H9 (cell line): ENCODE measurements at places on chromosomes 2 and 18. TPM values are rescaled to one million over a fixed set of nuclear protein-coding genes. Genes with fewer than 3 reads are reported as not detected.

The MC4R gene
- total RNA-seq = not detected in 2 replicates

The SKOR2 gene
- 0.18 and 0.24 TPM in 2 replicates for total RNA-seq

The UGT1A9 gene
- total RNA-seq = not detected in 2 replicates

GRCh38 chr2:53668624-53669026, 99.0 kb upstream of the CHAC2 start:
- no peaks in the 10 kb centered on the region for H3K27me3 ChIP-seq
- DNase-seq = no peak
- no peaks in the 10 kb centered on the region for H3K4me1 ChIP-seq
- no peak overlapping the region for H3K4me3 ChIP-seq
- peaks cover 18% of the 10 kb centered on the region for H3K36me3 ChIP-seq
- no peak overlapping the region for H3K27ac ChIP-seq

DNA sequence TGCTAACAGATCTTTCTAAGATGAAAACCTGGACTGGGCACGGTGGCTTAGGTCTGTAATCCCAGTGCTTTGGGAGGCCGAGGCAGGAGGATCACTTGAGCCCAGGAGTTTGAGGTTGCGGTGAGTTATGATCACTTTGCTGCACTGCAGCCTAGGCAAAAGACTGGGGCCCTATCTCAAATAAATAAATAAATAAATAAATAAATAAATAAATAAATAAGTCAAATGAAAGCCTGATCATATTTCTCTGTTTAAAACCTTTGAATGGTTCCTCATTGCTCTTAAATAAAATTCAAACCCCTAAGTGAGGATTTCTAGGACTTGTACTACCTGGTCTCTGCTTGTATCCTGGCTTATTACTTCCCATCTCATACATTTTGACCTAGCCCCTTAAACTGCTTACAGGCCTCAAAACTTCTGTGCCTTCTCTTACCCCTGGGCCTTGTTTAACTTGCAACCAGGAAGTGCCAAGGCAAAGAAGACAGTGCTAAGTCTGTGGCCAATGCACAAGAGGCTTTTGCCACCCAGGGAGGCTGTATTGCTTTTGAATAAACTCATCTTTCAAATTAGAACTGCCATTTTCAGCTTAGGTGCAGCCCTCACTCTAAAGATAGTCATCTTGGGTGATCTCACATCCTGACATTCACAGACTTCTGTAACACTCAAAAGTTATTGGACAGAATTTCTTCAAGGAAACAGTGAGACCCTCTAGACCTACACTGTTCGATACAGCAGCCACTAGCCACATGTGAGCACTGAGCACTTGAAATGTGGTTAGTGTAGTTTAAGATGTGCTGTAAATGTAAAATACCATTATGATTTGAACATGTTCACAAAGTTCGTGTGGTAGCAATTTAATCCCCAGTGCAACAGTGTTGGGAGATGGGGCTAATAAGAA, 73.7 kb downstream of the POLE4 start:
- DNase-seq = no peak
- H3K36me3 ChIP-seq = no peaks in the 10 kb centered on the region
- H3K4me1 ChIP-seq = no peaks in the 10 kb centered on the region
- H3K27ac ChIP-seq = no peak overlapping the region
- H3K4me3 ChIP-seq = no peak overlapping the region
- H3K27me3 ChIP-seq = no peaks in the 10 kb centered on the region

The KHK gene
- total RNA-seq = 12.1 and 12.2 TPM in 2 replicates

GRCh38 chr2:168603439-168603961, 147.4 kb downstream of the CERS6 start:
- peaks cover 4% of the 10 kb centered on the region; the same call in 1 of the 2 replicates for H3K4me1 ChIP-seq
- peaks cover 39% of the 10 kb centered on the region for H3K36me3 ChIP-seq
- H3K4me3 ChIP-seq = no peak overlapping the region
- DNase-seq = no peak
- H3K27ac ChIP-seq = no peak overlapping the region

- H3K36me3 ChIP-seq = no peaks in the 10 kb centered on the region
- H3K4me3 ChIP-seq = no peak overlapping the region
- H3K27me3 ChIP-seq = no peaks in the 10 kb centered on the region
- no peaks in the 10 kb centered on the region for H3K4me1 ChIP-seq
These were observed 9.6 kb downstream of the CACNB4 start for GRCh38 chr2:152089238-152089637.

DNA sequence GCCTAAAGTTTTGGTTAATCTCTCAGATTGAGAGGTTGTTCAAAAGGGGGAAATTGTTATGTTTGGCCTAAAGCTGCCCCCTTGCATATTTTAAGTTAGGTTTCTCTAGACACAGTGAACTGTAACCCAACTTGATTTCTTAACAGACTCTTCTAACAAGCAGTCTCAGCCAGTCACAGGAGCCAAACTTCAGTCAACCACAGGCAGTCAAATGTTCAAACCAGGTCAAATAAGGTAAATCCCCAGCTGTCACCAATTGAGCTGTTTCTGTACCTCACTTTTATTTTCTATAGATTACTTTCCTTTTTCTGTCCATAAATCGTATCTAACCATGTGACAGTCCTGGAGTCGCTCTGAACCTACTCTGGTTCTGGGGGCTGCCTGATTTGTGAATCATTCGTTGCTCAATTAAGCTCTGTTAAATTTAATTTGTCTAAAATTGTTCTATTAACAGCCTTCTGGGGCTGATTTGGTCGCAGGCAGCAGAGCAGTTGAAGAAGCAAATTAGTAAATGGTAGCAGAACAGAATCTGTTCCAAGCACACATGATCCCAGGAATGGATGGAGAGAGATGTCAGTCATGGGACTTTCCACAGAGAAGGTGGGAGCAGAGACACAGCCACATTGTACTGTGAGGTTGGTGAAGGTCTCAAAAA, 16.4 kb upstream of the NFU1 start:
- H3K4me3 ChIP-seq = no peak overlapping the region
- H3K27ac ChIP-seq = no peak overlapping the region
- no peaks in the 10 kb centered on the region for H3K36me3 ChIP-seq
- H3K27me3 ChIP-seq = no peaks in the 10 kb centered on the region

GRCh38 chr2:24521975-24522639, 31.1 kb downstream of the NCOA1 start:
- no peak overlapping the region for H3K4me3 ChIP-seq
- no peaks in the 10 kb centered on the region for H3K36me3 ChIP-seq
- H3K27me3 ChIP-seq = no peaks in the 10 kb centered on the region
- no peaks in the 10 kb centered on the region for H3K4me1 ChIP-seq
- DNase-seq = no peak
- no peak overlapping the region for H3K27ac ChIP-seq

GRCh38 chr2:168156661-168157060, 90.7 kb downstream of the STK39 start:
- H3K27ac ChIP-seq = no peak overlapping the region
- H3K36me3 ChIP-seq = no peaks in the 10 kb centered on the region
- H3K4me1 ChIP-seq = no peaks in the 10 kb centered on the region; the same call in 1 of the 2 replicates
- no peak overlapping the region for H3K4me3 ChIP-seq
- no peak for DNase-seq
- no peaks in the 10 kb centered on the region for H3K27me3 ChIP-seq

- no peaks in the 10 kb centered on the region for H3K36me3 ChIP-seq
- no peaks in the 10 kb centered on the region for H3K4me1 ChIP-seq
- no peak overlapping the region for H3K27ac ChIP-seq
- H3K27me3 ChIP-seq = no peaks in the 10 kb centered on the region
- no peak overlapping the region for H3K4me3 ChIP-seq
These were observed 277.0 kb upstream of the ZEB2 start for GRCh38 chr2:144796936-144797335.

DNA sequence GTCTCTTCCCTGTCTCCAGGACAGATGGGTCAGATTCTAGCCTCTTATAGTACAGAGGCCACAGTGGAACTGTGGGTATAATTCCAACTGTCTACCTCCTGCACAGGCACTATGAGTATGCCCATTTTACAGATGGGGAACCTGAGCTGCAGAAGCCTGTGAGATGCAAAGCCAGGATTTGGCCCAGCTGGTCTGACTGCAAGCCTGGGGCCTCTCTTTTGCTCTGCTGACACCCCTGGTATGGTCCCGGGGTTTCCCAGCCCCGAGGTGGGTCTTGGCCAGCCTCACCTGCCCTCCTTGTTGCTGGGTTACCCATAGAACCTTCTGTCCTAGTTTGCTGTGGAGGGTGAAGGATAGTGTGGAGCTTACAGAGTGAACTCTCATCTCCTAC, 9.8 kb downstream of the HS6ST1 start:
- H3K4me3 ChIP-seq = no peak overlapping the region
- H3K4me1 ChIP-seq = peaks cover 4% of the 10 kb centered on the region; the same call in 1 of the 2 replicates
- no peaks in the 10 kb centered on the region for H3K27me3 ChIP-seq
- no peak overlapping the region for H3K27ac ChIP-seq
- H3K36me3 ChIP-seq = peaks cover 16% of the 10 kb centered on the region

GRCh38 chr2:152723918-152724317, 5.5 kb downstream of the ARL6IP6 start:
- peaks cover 22% of the 10 kb centered on the region for H3K36me3 ChIP-seq
- H3K4me3 ChIP-seq = no peak overlapping the region
- H3K27me3 ChIP-seq = no peaks in the 10 kb centered on the region
- no peak for DNase-seq
- no peaks in the 10 kb centered on the region; the same call in 1 of the 2 replicates for H3K4me1 ChIP-seq
- no peak overlapping the region for H3K27ac ChIP-seq

DNA sequence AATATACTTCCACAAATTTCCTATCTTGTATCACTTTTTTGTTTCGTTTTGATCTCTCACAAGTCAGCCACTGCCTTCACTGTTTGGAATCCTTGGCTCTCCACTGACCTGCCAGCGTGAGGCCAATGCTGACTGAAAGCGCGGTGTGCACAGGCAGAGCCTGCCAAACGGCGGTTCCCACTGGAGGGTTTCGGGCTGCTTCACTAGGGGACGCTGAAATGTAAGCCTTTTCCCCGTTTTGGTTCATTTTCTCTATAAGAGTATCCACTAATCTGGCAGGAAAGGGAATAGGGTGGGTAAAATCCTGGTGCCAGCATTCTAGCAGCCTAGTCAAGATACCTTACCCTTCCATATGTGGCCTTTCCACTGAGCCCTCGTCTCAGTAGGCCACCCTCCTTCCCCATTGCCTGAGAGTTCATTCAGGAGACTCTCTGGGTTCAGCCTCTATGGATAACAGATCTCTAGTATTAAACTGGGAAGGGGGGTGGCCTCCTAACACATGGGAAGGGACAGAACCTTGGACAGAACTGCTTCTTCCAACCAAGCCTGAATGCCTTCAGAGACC, 91.5 kb downstream of the DYM start:
- no peaks in the 10 kb centered on the region; the same call in 1 of the 2 replicates for H3K4me1 ChIP-seq
- DNase-seq = peak; percentile 35
- no peak overlapping the region for H3K27ac ChIP-seq
- no peaks in the 10 kb centered on the region for H3K36me3 ChIP-seq
- H3K27me3 ChIP-seq = no peaks in the 10 kb centered on the region

The KCNG2 gene
- total RNA-seq = 0.15 TPM in 1 of 2 replicates, not detected in the other

The MAB21L4 gene
- total RNA-seq = 0.15 and 0.37 TPM in 2 replicates

GRCh38 chr2:42879913-42880737, 87.7 kb upstream of the HAAO start:
- H3K4me1 ChIP-seq = no peaks in the 10 kb centered on the region
- no peak overlapping the region for H3K4me3 ChIP-seq
- no peak for DNase-seq
- H3K36me3 ChIP-seq = no peaks in the 10 kb centered on the region
- H3K27ac ChIP-seq = no peak overlapping the region
- H3K27me3 ChIP-seq = no peaks in the 10 kb centered on the region; the same call in 1 of the 2 replicates

The IL36G gene
- total RNA-seq = not detected in 2 replicates

The HTR2B gene
- not detected in 2 replicates for total RNA-seq

GRCh38 chr2:70902579-70902978, 33.1 kb upstream of the ATP6V1B1 start:
- no peaks in the 10 kb centered on the region; the same call in 1 of the 3 replicates for H3K36me3 ChIP-seq
- H3K27me3 ChIP-seq = peaks cover 96% of the 10 kb centered on the region
- no peaks in the 10 kb centered on the region; the same call in 1 of the 2 replicates for H3K4me1 ChIP-seq
- H3K4me3 ChIP-seq = no peak overlapping the region

DNA sequence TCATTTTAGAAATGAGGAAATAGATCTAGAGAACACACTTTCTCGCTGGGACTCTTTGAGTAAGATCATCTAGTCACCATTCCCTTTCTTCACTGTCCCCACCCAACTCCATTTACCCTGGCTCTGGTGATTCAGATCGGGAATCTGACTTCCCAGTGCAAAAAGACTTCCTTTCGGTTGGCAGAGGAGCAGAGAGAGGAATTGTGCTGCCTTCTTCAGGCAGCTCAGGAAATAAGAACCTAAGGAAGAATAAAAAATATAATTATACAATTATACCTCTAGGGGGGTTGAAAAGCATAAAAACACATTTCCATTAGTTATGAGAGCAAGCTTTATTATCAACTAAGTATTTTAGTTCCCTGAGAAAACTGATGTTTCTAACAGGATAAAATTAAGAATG, 9.3 kb upstream of the MPP4 start:
- H3K27me3 ChIP-seq = no peaks in the 10 kb centered on the region
- H3K36me3 ChIP-seq = peaks cover 58% of the 10 kb centered on the region
- no peak for DNase-seq
- H3K4me3 ChIP-seq = no peak overlapping the region
- no peaks in the 10 kb centered on the region for H3K4me1 ChIP-seq

DNA sequence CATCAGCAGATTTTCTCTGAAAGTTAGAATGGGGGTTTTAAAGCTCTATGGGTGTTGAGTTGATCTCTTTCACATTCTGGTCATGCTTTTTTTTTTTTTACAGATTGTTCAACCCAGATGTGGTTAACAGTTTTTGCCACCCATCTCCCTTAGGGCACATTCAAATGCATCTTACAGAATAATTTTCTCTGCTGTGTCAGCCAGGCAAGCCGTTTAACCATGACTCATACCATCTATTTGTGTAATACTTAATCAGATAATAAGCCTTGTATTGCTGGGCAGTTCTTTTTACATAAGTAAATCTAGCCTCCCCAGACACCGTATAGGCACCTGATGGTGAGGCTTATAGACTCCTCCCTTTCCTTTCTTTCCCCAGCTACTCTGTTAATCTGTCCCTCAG, 62.0 kb downstream of the TGIF1 start:
- no peaks in the 10 kb centered on the region; the same call in 1 of the 2 replicates for H3K4me1 ChIP-seq
- H3K36me3 ChIP-seq = no peaks in the 10 kb centered on the region
- no peak overlapping the region for H3K4me3 ChIP-seq
- no peak overlapping the region for H3K27ac ChIP-seq
- no peaks in the 10 kb centered on the region for H3K27me3 ChIP-seq

DNA sequence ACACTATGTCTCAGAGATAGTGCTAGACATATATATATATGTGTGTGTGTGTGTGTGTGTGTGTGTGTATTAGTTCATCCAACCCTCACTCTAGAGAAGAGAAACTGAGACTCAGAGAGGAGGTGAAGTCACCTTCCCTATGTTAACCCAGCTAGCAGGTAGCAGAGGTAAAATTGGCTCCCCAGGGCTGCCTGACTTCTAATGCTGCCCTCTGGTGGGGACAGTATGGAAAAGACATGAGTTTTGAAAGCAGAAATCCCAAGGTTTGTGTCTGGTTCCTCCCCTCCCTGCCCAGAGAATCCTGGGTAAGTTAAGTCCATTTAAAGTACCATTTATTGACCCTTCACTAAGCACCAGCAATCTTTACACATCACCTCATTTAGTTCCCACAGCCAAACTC, 137.7 kb downstream of the THNSL2 start:
- H3K4me1 ChIP-seq = no peaks in the 10 kb centered on the region
- no peak overlapping the region for H3K27ac ChIP-seq
- DNase-seq = peak; percentile 62
- no peak overlapping the region for H3K4me3 ChIP-seq

DNA sequence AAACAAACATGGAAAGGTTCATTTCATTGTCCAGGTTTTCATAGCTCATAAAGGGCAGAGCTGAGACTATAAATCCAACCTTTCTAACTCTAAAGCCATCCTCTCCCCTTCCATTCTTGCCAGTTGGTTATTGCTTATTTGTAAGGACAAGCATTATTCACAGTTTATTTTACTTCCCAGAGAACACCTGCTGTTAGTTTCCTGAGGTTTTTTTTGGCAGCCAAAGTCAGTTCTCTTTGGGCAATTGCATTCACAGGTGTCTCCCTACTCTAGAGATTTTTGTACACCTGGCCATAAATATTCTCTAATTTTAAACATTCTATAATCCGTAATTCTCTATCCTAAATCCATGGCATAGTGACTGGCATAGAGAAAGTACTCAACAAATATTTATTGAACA, 87.3 kb upstream of the SPHKAP start:
- H3K4me3 ChIP-seq = no peak overlapping the region
- no peaks in the 10 kb centered on the region; the same call in 1 of the 2 replicates for H3K4me1 ChIP-seq
- H3K27me3 ChIP-seq = no peaks in the 10 kb centered on the region
